AML-193 (cell line): ENCODE measurements at places on chromosomes 7 and 10.

- DNase-seq, result no peak
These were observed 38.6 kb downstream of the HECW1 start for GRCh38 chr7:43151076-43151475.

DNA sequence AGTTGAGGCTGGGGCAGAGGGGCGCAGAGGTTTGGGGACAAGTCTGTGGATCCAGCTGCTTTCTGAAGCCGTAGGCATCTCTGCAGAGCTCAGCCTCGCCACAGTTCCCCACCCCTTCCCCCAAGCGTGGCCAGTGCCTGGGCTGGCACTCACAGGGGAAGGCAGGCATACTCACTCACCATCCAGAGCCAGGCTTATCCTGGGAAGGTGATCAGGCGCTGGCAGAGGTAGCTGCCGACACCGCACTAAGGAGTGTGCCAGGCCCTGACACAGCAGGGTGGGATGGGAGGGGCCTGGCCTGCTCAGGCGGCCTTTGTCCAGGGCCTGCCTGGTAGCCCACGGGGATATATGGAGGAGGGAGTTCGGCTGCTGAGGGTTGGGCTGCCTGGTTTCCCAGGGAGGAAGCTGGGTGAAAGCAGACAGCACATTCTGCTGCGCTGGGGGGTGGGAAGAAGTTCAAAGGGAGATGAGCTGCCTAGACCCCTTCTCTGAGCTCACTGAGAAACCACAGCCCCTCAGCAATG lies 15.9 kb downstream of the VSIR start:
- no peak for DNase-seq

DNA sequence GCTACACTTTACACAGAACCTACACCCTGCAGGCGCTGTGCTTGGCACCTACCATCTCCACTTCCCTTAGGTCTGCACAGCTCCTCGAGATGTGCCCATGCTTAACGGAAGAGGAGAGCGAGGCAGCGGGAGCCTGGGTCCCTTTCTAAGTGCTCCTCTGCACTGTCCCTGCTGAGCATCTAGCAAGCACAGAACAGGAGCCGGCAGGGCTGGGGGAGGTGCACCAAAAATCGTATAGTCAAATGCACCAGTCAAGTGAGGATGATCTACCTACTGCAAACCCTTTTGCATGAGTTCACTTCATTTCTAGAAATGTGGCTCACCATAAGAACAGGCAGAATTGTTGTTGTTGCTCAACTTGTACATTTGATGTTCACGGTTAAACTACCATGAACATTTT lies 267.7 kb downstream of the TNS3 start:
- no peak for DNase-seq

GRCh38 chr7:17302575-17303142 lies 4.2 kb downstream of the AHR start:
- peak; percentile 60 for DNase-seq
